ENCODE measurements at places on chromosomes 6 and 20.

DNA sequence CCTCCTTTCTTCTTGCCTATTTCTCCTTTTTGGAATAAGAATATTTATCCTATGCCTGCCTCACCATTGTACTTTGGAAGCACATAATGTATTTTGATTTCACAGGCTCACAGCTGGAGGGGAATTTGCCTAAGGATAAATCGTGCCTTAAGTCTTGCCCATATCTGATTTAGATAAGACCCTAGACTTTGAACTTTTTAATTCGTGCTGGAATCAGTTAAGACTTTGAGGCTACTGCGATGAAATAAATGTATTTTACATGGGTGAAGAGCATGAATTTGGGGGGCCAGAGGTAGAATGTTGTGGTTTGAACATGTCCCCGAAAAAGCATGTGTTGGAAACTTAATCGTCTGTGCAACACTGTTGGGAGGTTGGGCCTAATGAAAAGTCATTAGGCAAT is 648.8 kb downstream of the EPHA7 start:
- DNase-seq, result no peak

DNA sequence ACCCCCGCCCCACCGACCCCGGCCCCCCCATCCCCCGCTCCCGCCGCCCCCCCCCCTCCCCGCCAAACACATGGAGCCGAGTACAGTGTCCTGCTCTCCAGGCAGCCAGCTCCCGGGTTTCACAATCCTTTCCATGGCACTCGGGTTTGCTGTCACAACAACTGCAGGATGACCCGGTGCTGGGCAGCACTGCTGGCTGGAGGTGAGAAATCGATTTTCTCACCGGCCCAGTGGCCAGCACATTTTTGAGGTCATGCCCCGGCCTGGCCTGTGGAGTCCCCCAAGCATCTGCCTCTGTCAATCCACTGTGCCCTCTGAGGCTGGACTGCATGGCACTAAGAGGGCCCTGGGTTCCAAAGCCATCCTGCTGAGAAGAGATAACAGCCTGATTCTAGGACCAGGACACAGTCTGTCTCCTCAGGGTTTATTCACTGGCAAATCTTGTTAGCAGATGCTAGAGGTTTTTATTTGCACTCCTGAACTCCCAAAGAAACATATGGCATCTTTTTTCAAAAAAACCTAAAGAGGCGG is 129.5 kb downstream of the NFATC2 start:
- no peak for DNase-seq

DNA sequence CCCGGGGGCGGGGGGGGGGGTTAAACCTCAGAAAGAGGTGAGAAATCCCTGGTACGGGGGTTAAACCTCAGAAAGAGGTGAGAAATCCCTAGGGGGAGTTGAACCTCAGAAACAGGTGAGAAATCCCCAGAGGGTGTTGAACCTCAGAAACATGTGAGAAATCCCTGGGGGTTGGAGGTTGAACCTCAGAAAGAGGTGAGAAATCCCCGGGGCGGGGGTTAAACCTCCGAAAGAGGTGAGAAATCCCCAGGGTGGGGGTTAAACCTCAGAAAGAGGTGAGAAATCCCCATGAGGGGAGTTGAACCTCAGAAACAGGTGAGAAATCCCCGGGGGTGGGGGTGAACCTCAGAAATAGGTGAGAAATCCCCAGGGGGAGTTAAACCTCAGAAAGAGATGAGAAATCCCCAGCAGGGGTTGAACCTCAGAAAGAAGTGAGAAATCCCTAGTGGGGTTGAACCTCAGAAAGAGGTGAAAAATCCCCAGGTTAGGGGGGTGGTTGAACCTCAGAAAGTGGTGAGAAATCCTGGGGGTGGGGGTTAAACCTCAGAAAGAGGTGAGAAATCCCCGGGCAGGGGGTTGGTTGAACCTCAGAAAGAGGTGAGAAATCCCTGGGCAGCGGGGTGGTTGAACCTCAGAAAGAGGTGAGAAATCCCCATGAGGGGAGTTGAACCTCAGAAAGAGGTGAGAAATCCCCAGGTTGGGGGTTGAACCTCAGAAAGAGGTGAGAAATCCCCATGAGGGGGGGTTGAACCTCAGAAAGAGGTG is 87.4 kb downstream of the PLG start:
- no peak for DNase-seq

GRCh38 chr20:24700166-24700860 is 230.9 kb downstream of the SYNDIG1 start:
- DNase-seq, result no peak

GRCh38 chr6:42200035-42200434 is 5.3 kb upstream of the GUCA1B start:
- no peak for DNase-seq

DNA sequence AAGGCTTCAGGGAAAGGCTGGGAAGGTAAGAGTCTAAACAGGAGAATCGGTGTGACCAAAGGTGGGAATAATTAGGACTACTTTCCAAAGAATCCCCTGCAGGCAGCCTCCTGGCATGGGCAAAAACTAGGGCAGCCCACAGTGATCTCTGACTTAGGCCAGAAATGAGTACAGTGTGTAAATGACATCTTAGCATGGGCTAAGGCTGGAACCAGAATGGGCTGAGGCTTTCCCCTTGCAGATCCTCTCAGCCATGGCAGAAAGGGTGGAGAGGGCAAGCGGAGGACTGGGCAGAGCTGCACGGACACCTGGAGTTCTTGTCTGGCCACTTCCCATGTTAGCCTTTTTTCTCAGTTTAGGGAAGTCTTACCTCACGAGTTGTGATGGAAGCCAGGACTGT is 69.9 kb upstream of the FOXQ1 start:
- DNase-seq, result no peak

All from stimulated activated CD4-positive, alpha-beta T cell treated with anti-CD3 and anti-CD28 coated beads, Interleukin-2, amount 100 ng/mL, for 48 hours (primary cell).